ENCODE measurements at places on chromosomes 4 and X.

DNA sequence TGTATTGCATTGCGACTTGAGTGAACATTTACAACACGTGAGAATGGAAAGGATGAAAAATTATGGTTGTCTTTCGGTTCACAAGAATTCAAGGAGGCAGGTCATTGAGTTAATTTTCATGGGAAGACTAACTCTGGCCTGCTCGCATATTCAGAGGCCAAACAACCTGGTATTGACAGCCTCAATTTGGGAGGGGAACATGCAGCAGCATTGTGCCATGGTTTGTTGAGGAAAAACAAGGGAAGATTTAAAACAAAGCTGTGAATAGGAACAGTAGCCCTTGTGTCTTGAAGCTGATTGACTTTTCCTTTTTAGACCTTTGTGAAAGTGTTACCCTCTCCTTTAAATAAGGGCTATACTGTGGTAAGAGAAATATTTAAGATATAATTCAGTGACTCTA is 31.9 kb downstream of the FAT4 start:
- no peak for DNase-seq

GRCh38 chrX:139299309-139299708 is 231.2 kb upstream of the F9 start:
- DNase-seq = no peak

GRCh38 chr4:85676050-85676425 is 201.1 kb downstream of the ARHGAP24 start:
- no peak for DNase-seq

GRCh38 chrX:46953597-46953996 is 41.4 kb downstream of the JADE3 start:
- DNase-seq = no peak

DNA sequence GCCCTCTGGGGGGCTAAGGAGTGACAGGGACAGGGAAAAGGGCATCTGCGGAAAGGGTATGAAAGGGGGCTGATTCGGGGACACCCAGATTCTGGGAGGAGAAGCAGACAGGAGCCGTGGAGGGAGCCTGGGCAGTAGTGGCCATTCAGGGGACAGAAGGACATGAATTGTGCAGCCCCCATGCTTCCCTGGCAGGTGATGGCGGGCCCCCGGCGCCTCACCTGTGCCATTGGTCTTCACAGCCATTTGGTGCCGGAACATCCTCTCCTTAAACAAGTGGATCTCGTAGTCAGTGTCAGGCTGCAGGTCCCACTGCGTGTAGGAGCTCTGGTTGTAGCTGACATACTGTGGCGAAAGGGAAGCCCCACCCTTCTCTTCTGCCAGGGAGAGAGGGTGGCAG is 21.9 kb downstream of the L1CAM start:
- DNase-seq = no peak

GRCh38 chr4:186265683-186266652 is at the start of gene F11:
Gene F11, plus strand, starts transcription at chr4:186266189. Its CDS starts 948 bp downstream, at chr4:186267137.
- no peak for DNase-seq

GRCh38 chr4:125832161-125832560 is 517.4 kb downstream of the FAT4 start:
- DNase-seq = no peak

- no peak for DNase-seq
Measured at GRCh38 chrX:115266300-115266699, 23.2 kb upstream of the LUZP4 start.

DNA sequence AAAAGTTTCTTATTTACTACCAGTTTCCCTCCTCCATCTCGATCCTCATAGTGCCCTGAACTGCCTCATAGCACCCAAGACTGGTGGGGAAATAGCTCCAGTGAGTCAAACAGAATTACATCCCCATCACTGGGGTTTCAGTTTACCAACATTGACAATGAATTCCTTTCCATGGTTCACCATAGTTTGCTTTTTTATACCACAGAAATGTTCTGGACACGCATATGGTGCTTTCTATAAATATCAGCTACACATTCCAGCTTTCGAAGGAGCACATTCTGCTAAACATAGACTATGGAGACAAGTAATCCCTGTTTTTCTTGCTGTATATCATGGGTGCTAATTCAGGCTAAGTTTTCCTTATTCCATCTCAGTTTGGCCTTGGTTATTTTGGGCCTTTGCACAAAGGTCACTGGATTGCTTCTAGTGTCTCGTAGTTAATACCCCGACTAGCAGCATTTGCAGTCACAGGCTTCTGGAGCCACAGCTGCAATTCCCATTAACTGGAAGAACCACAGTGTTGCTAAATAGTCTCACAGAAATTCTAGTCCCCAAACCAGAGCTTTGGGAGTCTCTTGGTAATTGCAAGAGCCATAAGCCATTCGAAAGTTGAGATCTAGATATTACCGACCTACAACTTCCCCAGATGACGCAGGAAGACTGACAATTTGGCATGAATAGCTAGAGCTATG is 53.4 kb upstream of the TRPC3 start:
- peak; percentile 44 for DNase-seq

- no peak for DNase-seq
Measured at GRCh38 chr4:30456716-30457115, 263.5 kb upstream of the PCDH7 start.

DNA sequence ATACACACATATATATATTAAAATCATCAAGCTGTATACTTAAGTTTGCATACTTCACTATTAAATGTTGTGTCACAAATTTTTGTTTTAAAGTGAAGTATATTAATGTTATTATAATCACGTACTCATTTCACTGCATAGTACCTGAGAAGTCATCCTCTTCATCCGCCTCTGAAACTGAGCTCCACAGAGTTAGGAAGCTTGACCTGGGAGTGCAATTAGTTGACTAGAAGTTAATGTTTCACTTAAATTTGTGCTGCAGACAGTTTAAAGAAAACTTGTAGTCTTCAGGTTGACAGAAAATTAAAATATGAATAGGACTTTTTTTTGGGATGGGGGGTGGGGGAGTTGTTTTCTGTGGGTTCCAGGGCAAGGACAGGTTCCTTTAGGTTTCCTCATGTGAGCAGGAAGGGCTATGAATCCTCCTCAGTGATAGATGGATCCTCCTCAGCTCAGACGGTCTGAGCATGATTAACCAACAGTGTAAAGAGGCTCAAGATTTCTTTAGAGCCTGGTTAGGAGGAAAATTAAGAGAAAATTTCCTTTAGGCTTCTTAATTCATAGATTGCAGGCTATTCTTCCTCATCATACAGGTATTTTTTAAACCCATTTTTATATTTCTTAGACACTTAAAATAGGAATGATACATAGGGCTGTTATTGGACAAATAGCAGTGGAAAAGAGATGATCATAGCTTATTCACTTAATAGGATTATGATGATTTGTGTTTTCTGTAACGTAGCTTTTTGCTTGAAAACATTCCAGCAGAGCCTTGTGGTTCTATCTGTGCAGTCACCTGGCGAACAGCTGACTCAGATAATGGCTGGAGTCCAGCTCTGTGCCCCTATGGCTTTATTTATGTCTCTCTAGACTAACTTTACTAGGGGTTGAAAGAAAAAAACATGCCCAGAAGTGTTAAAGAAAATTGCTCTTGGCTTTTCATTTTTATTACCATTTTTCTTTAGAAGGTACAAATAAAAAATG is 102.7 kb downstream of the SLC4A4 start:
- peak; percentile 58 for DNase-seq

DNA sequence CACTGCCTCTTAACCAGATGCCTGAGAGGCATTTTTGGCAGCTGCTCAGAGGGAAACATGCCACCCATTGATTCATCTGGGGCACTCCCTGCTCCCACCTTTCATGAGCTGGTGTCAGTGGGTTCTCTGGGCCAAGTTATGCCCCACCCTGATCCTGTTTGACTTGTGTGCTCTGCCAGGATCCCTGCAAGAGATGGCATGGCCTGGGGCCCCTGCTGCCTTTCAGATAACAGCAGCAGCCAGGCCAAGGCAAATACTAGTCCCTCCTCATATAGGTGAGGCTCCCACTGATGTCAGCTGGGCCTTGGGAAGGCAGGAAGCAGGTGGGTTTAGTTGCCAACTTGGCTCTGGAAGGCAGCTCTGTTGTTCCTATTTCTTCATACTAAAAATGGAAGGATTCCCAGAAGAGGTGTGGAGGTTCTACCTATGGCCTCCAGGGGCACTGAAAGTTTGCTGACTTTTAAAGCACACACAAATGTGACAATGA is 192.9 kb upstream of the RBPJ start:
- no peak for DNase-seq

- no peak for DNase-seq
Measured at GRCh38 chr4:151862766-151863165, 102.0 kb upstream of the GATB start.

DNA sequence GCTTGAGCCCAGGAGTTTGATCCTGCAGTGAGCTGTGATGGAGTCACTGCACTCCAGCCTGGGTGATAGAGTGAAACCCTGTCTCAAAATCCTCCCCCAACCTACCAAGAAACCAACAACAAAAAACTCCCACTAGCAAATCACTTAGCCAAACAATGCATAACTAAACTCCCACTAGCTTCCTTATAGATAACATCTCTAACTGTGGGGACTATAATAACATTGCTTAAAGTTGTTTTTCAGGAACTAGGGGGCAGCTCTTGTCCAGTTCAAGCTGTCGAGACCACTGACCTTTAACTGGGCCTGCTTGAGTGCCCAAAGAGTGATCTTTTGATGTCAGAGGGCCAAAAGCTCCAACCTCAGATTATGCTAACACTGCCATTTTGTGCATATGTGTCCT is 81.7 kb downstream of the FREM3 start:
- no peak for DNase-seq

GRCh38 chrX:115960440-115961084 is 210.0 kb upstream of the AGTR2 start:
- DNase-seq = no peak

DNA sequence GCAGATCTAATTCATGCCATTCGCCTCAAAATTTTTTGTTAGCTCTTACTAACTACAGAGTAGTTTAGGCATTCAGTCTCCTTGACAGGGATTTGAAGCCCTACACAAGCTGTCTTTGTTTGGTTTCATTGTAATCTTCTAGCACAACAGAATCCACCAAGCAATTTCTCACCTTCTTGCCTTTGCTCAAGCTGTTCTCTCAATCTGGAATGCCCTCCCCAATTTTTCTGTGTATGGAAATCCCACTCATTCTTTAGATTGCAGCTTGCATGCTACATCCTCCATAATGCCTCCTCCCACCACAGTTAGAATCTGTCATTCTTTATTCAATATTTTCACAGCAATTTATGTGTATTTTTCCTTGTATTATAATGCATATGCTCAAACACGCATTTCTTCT is 63.7 kb downstream of the C4orf51 start:
- no peak for DNase-seq

- no peak for DNase-seq
Measured at GRCh38 chrX:109716431-109717028, 16.5 kb downstream of the ACSL4 start.

- no peak for DNase-seq
Measured at GRCh38 chrX:11426712-11427452, 133.7 kb downstream of the AMELX start.

GRCh38 chr4:16544251-16544721 is 318.0 kb upstream of the TAPT1 start:
- no peak for DNase-seq

DNA sequence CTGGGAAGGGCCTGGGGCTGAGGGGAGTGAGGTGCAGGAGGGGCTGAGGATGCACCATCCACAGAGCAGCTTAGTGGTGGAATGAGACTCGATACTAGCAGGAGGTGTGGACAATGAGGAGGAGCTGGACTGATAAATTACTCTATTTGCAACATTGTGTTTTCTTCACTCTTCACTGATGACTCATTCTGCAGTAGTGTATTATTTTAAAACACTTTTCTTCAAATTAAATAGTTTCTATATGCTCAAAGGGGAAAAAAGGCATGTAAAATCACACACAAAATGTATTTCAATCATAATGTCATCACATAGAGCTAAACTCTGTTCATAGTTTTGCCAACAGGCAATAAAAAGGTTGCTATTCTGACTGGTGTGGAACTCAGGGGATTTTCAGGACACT is 467.0 kb upstream of the CTSO start:
- no peak for DNase-seq

- DNase-seq = no peak
Measured at GRCh38 chr4:13902146-13902545, 274.6 kb upstream of the BOD1L1 start.

GRCh38 chrX:68061206-68061535 is 372.1 kb downstream of the OPHN1 start:
- DNase-seq = no peak

DNA sequence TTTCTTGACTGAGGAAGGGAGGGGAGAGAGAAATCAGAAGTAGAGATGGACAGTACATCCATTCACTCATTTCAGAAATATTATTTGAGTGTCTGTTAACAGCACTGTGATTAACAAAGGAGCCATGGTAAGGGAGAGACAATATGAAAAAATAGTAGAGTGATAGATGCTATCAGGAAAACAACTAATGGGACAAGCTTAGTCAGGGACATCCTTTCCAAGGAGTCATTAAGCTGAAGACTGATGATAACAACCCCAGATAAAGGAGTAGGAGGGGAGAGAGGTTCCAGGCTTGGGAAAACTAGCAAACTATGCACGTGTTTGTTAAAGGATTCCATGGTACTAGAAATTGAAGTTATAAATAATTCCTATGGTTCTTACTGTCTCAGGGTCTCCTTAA is 122.2 kb downstream of the CBR4 start:
- DNase-seq = no peak

- no peak for DNase-seq
Measured at GRCh38 chr4:70197842-70198241, 2.3 kb downstream of the ODAM start.

DNA sequence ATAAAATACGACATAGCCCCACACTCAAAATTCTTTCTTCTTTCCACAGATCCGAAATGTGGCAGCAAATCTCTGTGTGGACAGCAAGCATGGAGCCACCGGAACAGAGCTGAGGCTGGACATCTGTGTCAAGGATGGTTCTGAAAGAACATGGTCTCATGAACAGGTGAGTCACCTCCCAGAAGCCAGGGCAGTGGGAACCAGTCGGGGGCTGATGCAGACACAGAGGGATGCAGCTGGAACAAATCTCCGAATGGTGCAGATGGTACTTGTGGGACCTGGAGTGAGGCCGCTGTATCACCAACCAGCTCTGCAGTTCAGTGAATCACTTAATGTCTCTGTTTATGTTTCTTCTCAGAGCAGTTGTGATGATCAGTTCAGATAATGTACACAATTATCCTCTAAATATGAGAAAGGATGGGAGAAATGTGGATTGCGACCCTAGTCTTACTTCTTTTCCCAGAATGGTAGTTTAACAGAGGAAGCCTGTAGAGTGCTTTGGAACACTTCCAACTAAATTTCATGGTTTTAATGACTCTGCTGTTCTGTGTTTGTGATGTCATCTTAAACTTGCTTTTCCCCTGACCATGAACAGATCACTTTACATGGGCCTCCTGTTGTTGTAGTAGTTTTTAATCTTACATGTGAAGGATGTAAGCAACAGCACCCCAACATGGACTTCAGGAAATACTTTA is 159.3 kb upstream of the GALNT7 start:
- DNase-seq = no peak

GRCh38 chr4:11954093-11954492 is 525.4 kb upstream of the HS3ST1 start:
- peak; percentile 14 for DNase-seq

- DNase-seq = peak; percentile 88
Measured at GRCh38 chr4:142091085-142091513, 454.7 kb downstream of the IL15 start.

GRCh38 chr4:40225497-40225896 is 28.7 kb downstream of the RHOH start:
- DNase-seq = no peak

- DNase-seq = peak; percentile 48
Measured at GRCh38 chrX:85963736-85964135, 83.6 kb downstream of the CHM start.

GRCh38 chr4:82799006-82799881 is 648 bp upstream of the SCD5 start:
- DNase-seq = no peak
